SK-MEL-5 (cell line): ENCODE measurements at places on chromosomes 12 and 14.

GRCh38 chr12:57199191-57199590 is 17.4 kb upstream of the NXPH4 start:
- no peak for DNase-seq

DNA sequence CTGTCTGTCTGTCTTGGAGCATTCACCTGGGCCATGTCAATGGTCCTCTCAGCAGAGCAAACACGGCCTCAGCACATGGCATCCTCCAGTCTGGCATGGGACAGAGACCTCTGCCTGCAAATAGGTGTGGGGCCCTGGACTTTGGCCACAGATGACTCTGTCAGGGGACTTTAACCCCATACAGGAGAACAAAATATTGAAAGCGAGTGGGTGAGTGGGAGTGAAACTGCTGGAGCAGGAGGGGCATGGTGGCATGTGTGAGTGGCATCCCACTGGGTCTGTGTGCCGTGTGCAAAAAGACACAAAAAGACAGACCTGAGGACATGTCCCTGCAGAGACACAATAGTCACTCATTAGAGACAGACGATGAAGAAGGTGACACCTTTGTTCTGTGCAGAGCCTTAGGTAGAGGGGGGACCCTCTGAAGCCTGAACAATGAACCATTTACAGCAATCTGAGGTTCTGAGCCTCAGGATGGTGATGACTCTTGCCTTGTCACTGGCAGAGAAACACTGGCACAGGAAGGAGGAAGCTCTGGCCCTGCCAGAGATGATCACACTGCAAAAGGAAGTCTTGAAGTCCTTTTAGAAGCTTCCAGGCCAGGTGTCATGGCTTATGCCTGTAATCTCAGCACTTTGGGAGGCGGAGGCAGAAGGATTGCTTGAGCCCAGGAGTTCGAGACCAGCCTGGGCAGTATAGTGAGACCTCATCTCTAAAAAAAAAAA is 7.5 kb downstream of the LAG3 start:
- no peak for DNase-seq

DNA sequence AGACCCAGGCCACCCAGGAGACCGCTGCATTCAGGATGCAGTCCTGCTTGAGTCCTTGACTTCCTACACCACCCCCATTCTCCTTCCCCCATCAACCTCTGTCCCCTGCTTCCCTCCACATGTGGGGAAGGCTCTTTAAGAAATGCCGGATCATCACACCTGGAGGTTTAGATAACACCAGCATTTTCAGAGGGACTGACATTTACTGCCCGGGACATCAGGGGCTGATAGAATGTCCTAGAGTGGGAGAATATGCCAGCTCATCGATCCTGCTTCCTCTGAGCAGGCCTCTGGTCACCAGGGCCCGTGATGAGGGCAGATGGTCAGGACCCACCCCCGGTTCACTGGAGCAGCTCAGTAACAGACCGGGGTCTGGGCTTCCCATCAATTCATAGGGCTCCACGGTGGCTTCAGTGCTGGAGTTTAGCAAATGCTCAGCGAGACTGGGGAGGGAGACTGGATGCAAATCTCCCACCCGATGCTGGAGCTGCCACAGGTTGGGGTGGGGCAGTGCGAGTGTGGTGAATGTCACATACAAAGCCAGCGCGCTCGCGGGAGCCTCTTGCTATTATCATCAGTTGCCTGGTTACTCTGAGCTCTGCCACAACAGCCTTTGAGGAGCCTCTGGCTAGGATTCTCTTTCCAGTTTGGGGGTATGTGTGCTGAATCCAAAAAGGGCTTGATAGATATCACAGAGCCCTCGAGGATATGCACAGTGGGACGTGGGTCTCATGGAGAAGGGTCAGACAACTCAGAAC is 111.6 kb downstream of the RBM19 start:
- DNase-seq, result no peak

DNA sequence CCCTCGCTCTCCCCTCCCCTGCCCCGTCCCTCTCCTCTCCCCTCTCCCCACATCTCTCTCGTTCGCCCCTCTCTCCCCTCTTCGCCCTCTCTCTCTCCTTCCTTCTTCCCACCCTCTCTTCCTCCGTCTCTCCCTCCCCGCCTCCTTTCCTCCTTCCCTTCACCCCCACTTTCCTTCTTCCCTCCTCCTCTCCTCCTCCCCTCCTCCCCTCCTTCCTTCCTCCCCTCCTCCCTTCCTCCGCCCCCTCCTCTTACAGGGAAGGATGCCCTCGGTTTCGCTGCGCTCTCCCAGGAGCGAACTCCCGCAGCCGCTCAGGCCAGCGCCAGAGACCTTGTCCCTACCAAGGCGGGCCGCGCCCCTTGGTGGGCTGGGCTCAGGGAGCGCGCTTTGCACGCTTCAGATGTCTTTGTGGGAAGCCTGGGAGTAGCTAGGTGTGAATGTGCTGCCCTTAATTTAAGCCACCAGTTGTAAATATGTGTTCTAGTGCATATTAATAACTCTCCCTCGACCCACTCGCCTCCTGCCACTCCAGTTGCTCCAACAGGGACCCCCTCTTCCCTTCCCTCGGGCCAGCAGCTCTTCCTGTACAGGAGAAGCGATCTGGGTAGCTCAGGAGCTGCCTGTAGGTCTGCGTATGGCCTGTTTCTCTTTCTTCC is 13.3 kb upstream of the MAP3K9 start:
- peak; percentile 13 for DNase-seq

DNA sequence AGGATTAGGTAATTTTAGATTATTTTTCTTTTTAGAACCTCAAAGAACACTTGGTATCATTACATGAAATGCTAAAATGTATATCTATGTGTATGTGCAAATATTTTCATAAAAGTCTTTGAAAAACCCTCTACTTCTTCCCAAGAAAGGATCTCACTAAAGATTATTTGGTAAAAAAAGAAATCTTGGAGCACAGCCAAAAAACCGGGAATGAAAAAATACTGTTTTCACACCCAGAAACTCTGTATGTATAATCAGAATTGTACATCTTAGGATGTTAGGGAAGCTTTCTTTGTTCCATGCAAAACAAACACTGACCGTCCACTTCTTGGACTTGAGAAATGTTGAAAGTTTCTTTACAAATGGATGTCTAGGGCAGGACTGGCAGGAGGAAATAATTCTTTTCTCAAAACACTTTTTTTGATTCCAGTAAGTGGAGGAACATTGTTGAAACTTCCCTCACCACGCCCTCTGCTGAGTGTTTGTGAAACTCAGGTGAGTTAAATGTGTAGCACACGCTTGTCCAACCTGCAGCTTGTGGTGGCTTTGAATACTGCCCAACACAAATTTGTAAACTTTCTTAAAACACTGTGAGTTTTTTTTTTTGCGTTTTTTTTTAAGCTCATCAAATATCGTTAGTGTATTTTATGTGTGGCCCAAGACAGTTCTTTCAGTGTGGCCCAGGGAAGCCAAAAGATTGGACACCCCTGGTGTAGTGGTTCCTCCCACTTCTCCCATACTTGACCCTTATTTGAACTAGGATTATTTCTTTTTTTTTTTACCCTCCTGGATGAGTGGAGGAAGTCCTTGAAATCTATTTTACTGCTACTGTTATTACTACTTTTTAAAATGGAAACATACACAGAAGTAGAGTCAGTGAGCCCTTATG is 26.6 kb downstream of the FBXO34 start:
- no peak for DNase-seq

- DNase-seq, result no peak
Observed at GRCh38 chr14:96176275-96176674, 28.4 kb upstream of the BDKRB2 start.

DNA sequence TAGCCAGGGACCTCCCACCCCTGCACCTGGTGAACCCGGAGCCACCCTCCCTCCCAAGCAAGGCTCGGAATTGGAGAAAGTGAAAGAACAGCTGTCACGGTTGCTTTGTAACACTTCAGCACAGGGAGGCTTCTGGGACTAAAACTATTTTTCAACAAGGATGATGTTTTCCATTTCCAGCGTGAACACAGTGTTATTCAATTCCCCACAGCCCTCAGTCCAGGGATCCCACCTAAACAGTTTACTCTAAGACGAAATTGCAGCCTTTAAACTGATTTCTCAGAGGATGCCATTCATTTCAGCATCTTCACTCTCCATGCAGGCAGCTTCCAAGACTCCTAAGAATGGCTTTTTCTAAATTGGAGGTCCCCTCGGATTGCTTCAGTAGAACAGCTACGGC is 229.2 kb downstream of the SLC15A4 start:
- DNase-seq, result no peak

DNA sequence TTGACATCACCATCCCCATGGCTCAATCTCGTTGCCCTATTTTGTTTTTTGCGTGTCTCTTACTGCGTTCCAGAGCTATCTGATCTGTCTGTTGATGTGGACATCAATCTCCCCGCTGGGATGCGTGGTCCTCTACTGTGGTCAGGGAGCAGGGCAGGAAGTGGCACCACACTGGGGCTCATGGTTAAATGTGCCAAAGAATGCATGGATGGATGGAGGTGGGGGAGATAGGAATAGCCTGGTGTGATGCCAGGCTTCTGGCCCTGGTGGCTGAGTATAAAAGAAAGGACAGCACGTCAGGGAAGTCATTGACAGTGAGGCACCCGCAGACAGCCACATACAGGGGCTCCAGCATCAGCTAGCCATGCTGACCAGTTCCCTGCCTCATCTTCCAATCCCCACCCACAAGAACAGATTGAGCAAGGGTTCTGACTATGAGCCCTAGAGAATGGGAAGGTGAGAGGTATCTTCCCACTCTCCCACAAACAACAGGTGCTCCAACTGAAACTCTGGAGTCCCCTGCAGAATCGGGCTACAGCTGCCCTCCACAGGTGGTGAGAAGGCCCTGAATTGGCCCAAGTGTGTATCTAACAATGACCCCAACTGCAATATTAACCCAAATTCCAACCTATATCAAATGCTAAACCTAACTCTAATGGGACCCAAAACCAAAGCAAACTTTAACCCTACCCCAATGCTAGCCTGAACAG is 2.7 kb upstream of the BEGAIN start:
- no peak for DNase-seq

DNA sequence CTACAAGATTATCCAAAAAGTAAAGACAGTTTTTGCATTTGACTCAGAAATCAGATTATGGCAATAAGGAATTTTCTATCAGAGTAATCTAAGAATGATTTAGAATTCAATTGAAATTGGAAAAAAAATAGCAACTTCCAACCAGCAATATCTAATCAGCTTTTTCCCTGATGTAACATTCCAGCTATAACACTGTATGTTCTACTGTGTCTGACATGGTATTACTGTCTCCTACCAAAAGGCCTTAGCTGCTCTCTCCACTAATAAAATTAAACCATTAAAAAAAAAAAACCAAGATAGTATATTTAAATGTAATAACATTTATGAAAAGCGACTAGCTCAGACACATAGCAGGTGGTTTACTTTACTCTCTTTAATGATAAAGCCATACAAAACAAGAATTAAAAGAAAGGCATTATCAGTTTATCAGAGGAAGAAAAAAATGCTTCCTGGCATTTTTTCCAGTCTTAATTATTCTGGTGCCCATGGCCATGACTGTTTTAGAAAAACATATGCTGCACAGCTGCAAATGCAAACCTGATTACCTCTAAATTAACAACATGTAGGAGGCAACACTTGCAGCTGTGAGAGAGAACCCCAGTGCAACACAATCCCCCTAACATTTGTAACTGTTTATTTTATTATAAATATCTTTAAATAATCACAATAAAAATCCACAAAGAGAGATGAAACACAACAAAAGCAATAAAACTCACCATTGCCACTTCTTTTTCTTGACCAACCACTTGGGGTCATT is 28.8 kb downstream of the PHLDA1 start:
- no peak for DNase-seq
